ENCODE measurements at places on chromosomes 13 and 19.

DNA sequence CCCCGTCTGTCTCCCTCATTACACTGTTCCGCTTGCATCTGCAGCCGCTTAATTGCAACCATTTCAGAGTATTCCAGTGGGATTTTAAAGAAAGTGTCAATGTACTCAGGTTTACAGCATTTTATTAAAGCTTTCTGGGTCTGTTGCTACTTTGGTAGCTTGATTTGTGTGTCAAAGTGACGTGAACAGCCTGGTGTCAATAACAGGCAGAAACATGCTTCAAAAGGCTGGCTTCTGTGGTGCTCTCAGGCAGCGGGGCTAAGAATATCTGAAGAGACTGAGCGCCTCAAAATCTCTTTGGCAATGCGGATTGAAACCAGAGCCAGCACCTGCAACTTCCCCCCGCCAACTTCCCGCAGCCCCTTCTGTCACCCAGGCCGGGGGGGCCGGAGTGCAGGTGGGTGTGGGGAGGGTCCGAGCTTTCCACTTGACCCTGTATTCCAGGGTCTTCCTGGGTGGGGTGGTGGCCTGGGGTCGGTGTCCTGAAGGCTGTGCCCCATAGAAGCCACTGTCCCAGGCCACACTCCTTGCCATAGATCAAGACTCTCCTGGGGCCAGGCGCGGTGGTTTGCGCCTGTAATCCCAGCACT is 81.2 kb downstream of the KDM4B start:
- DNase-seq: no peak

- DNase-seq: no peak
Observed at GRCh38 chr19:29609636-29610035, 3.6 kb downstream of the POP4 start.

DNA sequence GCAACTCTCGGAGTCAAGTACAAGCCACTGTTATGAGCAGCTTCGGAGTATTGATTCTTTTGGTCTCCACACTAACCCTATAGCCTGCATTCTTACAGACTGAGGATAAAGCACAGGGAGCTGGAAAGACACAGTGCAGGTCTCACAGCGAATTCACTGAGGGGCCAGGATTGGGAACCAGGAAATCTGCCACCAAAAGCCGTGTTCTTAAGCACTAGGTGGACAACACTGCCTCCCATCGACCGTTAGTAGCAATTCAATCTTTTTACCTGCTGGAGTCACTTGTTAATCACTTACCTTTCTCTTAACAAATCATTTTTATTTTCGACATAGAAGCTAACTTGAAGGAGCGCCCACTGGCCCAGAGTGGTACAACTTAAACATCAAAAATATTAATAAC is 6.3 kb downstream of the PMIS2 start:
- DNase-seq: peak; percentile 24

GRCh38 chr13:43159026-43159461 is 135.7 kb downstream of the DNAJC15 start:
- no peak for DNase-seq

DNA sequence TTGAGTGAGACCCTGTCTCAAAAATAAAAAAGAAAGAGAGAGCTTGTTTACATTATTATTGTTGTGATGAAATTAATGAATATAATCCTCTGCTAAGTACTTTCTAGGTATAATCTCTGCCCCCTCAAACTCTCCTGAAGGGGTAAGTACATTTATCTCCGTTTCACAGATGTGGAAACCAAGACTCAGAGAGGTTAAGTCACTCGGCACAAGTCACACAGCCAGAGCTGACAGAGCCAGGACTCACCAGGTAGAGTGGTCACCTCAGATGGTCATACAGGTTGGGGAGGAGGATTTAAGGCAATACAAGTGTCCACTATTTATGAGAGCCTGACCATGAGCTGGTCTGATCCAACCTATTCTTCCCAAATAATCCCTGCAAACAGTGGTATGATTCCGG is 15.2 kb upstream of the LYPD3 start:
- no peak for DNase-seq

GRCh38 chr13:77831866-77832265 is 86.8 kb downstream of the EDNRB start:
- DNase-seq: no peak

- DNase-seq: no peak
Observed at GRCh38 chr13:19587635-19588300, 26.4 kb upstream of the TPTE2 start.

DNA sequence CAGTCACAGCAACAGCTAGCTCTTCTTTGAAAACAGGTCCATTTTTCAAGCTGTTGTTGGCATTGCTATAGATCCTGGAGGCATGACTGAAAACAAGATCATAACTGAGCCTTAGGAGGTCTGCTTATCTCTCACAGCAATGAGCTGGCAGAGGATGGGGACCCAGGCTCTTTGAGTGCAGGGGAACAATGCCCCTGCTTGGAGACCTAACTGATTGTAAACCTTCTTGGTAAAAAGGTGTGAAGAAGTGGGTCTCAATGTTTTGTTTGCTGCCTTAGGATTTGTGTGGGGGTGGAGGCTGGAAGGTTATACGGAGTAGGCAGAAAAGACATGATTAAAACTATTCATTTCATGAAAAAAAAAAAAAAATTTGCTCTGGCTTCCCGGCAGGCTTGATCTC is 94.6 kb downstream of the EFNB2 start:
- no peak for DNase-seq

- no peak for DNase-seq
Observed at GRCh38 chr13:53382008-53382407, 353.4 kb downstream of the OLFM4 start.

- DNase-seq: no peak
Observed at GRCh38 chr13:50187352-50188029, 172.2 kb downstream of the KCNRG start.

GRCh38 chr19:30864391-30865215 is 484.6 kb downstream of the TSHZ3 start:
- no peak for DNase-seq

DNA sequence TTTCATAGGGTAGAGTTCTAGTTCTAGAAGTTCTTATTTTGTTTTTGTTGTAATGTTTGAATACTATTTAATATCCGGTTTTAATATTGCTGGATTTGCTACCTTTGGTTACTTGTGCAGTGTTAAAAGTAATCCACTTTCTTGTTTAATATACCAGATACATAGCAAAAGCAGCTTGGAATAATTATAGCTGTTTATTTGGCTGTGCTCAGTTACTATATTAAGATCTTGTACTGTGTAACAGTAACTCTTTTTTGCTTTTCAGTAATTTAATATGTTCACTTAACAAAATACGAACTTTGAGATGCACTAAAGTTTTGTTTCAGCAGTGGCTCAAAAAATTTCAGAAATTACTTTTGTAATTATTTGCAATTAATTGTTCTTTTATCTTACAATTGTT is 50.9 kb downstream of the AKAP11 start:
- no peak for DNase-seq

GRCh38 chr13:83057119-83057518 is 825.2 kb downstream of the SLITRK1 start:
- DNase-seq: no peak
